CD4-positive, alpha-beta T cell treated with Interleukin-6 at 100 ng/mL for 8 hours (primary cell): ENCODE measurements at places on chromosomes 3 and 15.

GRCh38 chr3:85426121-85426520, 467.3 kb downstream of the CADM2 start:
- DNase-seq: no peak

DNA sequence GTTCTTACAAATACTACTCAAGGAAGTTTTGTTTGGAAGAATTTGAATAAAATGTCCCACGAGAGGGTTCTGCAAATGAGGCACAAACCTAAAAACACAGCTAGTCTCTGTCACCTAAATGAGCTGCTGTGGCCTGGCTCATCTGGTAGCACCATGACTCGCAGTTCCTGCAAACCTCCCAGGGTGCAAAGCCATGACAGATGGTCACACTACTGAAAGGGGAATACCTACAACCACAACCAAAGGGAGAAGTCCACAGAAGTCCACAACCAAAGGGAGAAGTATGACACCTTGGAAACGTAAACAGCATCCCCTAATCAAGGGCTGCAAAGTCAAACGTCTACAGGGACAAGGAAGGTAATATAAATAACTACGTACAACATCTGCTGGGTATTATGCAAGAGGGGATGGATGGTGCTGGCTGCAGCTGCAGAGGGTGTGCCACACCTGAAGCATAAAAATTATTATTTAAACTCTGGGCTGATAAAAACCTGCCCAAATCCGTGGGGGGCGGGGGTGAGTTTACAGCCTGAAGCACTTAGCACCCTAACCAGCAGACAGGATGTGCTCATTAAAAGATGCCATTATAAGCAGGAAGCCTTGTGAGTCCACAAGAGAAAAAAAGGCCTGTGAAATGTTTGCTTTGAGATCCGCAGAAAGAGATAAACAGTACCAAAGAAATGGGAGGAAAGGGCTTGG, 184.0 kb downstream of the MAGI1 start:
- DNase-seq: no peak

GRCh38 chr3:104044002-104044401, 1322.7 kb upstream of the ALCAM start:
- no peak for DNase-seq

GRCh38 chr15:79904271-79904670, 7.5 kb upstream of the MTHFS start:
- no peak for DNase-seq

DNA sequence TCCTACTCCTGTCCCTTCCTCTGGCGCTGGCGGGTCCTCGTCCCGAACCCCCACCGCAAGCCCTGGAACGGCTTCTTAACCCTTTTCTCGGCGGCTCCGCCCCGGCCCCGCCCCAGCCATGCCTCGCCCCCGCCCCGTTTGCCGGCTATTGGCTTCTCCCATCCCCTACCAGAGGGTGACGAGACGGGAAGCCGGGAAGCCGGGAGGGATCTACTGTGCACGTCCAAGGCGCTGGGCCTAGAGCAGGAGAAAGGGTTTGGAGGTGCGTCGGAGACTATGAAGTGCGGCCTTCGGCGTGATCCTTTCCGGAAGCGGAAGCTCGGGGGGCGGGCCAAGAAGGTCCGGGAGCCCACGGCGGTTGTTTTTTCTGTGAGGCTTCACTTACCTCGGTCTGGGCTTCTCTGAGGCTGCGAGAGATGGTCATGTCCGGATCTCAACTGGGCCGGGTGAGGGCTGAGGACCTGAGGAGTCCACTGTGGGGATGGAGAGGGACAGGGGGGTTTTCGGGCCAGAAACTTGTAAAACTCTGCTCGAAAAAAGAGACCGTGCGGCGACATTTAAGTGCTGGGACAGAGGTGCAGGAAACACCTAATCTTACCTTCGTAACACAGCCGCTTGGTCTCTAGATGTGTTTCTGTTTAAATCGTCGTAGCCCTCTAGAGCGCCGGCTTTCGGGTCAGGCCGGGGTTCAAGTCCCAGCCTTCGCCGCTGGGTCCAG, 21.4 kb downstream of the ROPN1B start:
- DNase-seq: peak; percentile 69

DNA sequence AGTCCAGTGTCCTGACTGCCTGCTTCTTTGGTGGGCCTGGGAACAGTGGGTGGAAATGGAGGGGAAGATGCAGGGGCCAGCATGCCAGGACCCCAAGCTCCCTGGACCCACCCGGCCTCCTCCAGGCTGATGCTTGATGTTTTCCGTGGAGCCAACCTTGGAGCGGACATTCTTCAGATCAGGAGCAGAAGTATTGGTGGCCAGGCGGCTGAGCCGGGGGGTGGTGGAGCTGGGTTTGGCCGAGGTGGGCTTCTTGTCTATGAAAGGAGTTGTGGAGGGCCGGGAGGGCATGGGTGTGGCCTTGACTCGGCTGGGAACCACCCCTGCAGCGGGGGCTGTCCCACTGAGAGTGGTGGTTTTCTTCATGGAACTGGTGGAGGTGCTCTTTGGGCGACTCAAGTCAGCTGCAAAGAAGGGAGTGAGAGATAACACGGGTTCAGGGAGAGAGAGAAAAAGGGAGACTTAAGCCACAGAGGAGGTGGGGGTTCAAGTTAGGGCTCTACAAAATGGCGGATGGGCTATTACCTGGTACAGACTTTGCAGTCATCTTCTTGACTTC, 67.8 kb downstream of the DHX30 start:
- no peak for DNase-seq

DNA sequence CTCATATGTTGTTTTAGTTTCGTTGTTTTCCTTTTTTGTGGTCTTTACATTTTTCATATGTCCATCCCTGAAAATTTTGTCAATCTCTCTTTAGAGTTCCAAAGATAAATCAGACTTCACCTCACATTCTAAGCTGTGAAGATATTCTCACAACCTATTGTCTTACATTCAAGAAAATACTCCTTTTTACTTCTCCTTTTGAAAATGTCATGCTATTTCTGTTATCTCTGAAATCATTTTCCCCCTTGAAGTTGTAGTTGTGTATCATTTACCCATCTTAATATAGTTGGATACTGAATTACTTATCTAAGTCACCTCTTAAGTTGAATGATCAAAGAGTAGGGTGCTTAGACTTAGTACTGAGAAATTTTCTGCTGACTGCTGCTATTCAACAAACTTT, 74.3 kb downstream of the DCUN1D1 start:
- DNase-seq: no peak

GRCh38 chr15:88802250-88802990, 816 bp upstream of the ACAN start:
- DNase-seq: no peak

DNA sequence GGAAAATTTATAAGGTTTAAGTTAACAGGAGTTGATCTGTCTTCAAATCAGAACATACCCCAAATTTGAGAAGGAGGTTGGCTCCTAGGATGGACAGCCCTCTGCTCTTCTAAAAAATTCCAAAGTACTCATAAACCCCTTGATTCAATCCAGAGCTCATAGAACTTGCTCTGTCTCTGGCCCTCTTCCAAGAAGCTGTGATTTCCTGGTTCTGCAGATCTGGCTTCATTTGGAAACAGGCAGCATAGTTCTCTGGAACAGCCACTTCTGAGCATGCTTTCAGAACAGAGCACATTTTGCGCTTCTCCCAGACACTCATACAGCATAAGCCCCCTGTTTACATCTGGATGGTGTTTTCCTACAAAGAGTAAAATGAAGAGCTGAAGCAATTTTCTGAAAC, 96.7 kb downstream of the KBTBD8 start:
- no peak for DNase-seq

DNA sequence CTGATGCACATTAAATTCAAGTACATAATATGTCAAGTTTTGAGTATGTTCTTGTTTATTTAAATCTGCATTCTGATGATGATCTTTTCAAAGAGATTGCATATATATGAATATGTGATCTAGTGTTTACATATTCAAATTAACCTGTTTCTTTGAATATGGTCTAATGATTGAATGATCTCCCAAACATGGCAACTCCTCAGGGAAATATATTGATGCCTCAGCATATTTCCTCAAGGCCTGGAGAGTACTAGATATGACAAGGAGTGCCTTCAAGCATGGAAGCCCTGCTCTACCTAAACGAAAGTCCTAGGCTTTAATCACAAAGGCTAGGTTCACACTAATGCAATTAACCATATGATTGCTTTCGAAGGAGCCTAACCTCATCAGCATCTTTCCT, 532.8 kb downstream of the ZIC1 start:
- DNase-seq: no peak

DNA sequence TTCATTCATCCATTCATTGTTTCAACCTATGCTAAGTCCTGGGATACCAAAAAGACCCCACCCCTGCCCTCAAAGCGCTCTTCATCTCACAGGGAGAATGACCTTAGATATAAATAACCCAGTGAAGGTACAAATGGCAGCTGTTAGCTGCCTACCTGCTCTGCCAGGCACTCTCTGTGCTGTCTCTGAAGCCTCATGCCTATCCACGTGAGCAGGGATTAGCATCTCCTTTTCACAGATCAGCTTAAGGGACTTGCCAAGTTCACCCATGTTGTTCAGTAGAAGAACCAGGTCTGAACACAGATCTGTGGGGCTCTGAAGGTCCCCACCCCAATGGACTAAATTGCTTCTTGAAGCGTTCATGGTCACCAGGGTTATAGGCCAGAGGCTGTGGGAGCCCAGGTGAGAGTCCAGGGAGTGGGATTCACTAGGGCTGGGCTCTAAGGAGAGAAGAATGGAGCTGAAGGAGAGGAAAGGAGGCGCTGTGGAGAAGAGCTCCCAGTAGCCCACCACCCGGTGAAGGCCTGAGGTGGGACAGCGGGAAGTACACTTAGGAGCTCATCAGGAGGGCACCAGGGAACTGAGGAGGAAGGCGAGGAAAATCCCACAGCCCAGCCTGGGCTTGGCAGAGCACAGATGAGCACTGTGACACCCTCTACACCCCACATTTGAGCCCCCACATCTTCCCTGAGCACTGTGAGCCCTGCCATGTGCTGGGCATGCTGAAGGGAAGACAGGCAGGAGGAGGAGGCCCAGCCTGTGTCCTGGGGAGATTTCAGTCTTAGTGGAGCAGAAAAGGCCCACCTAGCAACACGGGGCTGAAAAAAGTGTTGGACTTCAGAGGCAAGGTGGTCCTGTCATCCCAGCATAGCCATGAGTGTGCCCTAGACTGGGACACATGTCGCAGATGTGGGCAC, 20.4 kb downstream of the RBP1 start:
- DNase-seq: no peak

DNA sequence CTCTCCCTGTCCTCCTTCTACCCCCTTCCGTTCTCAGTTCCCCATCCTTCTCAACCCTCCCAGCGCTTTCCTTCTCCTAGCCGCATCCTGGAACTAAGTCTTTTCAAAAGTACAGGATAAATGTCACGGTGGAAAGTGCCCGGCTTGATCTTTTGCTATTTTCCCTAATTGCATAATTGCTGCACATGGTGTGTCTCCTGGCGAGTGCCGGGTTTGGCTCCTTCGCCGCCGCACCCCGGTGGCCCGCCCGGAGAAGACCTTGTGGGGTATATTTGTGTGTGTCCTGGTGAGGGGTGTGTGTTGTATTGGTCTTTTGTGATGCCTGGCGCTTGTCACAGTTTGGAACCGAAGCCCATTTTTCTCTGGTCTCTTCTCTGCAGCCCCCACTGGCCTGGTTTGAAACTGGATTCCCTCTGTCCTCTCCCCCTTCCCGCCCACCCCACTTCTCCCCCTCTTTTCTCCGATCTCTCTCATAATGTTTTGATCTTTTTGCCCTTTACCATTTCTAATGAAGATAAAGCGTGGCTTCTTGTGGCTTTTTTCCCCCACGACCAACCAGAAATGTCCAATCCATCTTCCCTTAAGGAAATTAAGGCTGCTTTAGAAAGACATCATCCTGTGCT, 692 bp downstream of the UBE2E2 start:
- no peak for DNase-seq

GRCh38 chr15:98674336-98674735, 26.0 kb downstream of the IGF1R start:
- DNase-seq: no peak

DNA sequence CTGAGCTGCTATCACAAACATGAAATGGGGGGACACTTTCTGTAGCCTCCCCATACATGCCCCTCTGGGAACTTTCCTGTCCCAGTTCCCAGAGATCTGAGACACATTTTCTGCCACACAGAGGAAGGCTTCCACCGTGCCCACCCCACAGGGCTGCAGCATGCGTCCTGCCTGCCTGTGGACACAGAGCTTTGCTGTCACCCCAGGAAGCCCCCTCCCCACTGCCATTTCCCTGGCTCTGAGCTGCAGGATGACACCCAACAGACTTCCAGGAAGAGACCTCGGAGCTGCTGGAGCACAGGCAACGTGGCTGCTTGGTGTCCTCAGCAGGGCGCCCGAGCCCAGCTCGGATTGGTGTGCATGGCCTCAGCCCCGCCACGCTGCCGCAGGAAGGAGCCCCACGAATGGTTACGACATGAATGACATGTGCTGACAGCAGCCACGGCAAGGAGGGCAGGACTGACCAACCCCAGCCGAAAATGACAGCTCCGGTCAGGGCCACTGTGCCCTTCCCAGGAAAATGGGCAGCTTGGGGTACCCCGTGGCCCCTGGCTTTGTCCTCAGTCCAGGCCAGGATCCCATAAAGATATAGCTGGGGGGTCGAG, 81.3 kb downstream of the VGLL4 start:
- no peak for DNase-seq

GRCh38 chr15:101288905-101289513, 6.0 kb downstream of the SNRPA1 start:
- DNase-seq: peak; percentile 44

DNA sequence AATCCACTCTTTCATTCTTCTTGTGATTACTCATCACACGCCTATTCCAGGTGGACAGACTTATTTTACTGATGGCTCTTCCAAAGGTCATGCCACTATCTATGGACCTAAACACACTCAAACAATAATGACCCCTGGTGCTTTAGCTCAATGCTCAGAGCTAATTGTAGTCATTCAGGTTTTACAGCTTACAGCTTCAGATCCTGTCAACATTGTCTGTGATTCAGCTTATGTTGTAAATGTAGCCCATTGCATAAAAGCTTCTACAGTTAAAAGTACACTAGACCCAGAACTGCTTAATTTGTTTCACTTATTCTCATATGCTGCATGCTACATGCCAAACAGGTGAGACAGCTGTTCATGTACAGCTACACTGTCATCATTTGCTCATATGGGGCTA, 49.2 kb downstream of the LSM3 start:
- DNase-seq: no peak

GRCh38 chr15:56320316-56320715, 44.9 kb upstream of the TEX9 start:
- DNase-seq: no peak

DNA sequence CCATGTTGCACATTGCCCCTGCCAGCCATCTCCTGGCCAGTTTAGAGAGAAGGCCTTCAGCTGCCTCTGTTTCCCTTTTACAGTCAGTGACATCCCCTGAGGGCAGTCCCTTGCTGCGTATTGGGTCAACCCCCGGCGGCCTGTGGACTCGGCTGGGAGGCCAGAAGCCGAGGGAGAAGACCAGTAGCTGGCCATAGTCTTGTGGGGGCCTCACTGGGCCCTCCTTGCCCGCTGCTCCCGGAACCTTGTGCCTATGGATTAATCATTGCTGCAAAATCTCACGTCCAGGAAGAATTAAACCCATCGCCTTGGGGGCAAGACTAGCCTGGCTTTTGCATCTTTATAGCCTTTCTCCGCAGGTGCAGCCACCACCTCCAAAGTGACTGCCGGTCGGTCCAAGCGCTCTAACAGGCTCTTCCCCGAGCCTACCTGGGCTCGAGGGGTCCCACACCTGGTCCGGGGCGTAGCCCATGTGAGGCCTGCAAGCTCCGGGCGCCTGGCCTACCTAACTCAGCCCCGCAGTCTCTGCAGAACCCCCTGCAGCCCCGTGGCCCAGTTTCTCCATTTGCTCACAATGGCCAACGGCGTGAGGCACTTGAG, 870 bp upstream of the CHAC1 start:
- no peak for DNase-seq
